ENCODE measurements at places on chromosomes 1 and 21. TPM values are rescaled to one million over a fixed set of nuclear protein-coding genes. Genes with fewer than 3 reads are reported as not detected.

Gene S100A8
- 26.6 TPM for total RNA-seq

Gene TRIM62
- 2.3 TPM for total RNA-seq

Gene DDI2
- 22.5 TPM for total RNA-seq

Gene OVAAL
- total RNA-seq: 5.3 TPM

- no peaks in the 10 kb centered on the region for H3K4me1 ChIP-seq
- no peak overlapping the region for H3K27ac ChIP-seq
- no peaks in the 10 kb centered on the region for H3K36me3 ChIP-seq
- no peak overlapping the region for H3K4me3 ChIP-seq
Observed at GRCh38 chr1:21184276-21184675, 7.6 kb upstream of the EIF4G3 start.

DNA sequence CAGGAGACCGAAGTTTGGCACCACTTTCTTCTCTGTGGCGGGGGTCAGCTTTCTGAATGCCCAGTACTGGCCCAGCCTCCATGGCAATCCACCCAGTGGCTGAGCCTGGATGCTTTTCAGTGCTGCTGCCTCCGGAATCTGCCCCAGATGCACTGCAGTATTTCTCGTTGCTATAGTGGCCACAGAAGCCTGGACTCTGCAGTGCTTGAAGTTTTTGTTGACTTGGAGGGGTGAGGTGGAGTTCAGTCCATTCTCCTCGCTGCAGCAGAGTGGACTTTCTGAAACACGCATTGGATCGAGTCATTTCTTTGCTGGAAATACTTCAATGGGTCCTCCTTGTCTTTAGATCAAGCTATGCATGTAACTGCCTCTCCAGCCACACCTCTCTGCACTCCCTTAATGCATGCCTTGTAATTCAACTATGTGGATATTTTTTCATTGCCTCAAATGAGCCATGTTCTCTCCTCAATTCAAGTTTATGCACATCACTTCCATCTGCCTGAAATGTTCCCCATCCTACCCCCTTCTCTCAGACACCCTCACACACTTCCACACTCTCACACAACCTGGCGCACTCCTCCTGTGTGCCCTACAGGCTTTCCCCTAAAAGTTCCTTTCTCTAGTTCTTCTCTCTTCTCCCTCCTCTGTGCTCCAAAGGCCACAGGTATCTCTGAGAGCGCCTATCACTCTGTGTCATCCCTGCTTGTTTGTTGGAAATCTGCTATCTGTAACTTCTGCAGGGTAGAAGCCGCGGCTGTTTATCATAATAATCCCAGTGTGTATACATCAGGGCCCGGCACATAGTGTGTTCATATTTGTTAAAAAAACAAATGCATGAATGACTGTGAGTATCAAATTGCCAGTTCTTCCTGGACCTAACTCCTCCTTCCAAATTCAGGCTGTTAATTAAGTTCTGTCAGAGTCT lies 16.5 kb downstream of the ADAM30 start:
- no peaks in the 10 kb centered on the region for H3K36me3 ChIP-seq
- H3K4me3 ChIP-seq: no peak overlapping the region
- H3K4me1 ChIP-seq: no peaks in the 10 kb centered on the region
